ENCODE measurements at places on chromosomes 12 and 14.

GRCh38 chr14:60590991-60591414 is 58.3 kb downstream of the SIX1 start:
- peak; percentile 50 for DNase-seq

DNA sequence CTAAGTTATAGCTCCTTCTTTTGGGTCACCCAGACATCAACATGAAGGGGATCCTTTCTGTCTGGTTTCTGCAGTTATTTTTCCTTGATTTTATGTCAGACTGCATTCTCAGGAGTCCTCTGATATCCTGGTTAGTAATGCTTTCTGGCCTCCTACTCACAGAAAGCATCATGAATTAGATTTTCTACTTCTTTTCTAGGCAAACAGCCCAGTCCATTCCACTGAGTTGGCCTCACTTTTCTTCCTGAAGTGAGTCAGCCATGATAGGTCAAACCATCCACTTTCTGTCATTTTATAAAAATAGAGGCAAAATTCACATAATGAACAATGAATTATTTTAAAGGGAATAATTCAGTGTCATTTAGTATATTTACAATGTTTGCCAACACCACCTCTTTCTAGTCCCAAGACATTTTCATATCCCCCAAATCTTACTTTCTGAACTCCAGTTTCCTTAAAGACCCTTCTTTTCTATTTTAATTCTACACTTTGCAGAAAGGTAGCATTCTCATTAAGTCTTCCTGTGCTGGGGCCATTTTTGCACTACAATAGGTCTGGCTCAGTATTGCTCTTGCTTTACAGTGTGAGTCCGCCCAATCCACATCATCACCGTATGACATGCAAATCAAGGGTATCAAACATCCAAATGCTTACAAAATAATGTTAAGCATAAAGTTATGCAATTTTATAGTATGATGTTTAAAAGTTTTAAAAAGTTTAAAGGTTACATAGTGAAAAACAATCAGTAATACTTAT is 95.1 kb downstream of the UNC79 start:
- DNase-seq = peak; percentile 2

GRCh38 chr12:122807651-122808050 is 27.6 kb upstream of the HIP1R start:
- DNase-seq = no peak

DNA sequence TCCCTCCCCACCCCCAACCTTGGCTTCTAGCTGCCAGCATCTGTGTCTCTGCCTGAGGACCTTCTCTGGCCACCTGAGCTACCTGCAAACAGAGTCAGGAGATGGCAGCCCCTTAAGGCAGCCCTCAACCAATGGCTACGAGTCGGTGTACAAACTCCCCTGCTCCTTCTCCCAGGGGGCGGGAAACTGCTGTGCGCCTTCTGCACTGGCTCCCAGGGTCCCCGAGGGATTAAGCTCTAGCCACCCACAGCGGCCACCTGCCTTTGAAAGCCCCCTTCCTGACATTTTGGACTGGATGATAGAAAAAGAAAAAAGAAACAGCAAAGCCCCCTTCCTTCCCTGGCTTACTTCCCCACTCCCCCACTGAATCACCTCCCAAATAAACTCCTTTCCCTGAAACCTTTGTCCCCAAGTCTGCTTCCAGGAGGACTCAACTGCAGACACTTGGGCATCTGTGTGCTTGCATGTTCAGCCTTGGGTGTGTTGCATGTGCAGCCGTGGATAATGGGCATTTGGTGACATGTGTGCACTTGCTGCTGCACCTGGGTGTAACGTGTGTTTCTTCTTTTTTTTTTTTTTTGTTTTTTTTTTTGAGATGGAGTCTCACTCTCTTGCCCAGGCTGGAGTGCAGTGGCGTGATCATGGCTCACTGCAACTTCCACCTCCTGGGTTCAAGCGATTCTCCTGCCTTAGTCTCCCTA is 6.0 kb downstream of the SDS start:
- DNase-seq = no peak

DNA sequence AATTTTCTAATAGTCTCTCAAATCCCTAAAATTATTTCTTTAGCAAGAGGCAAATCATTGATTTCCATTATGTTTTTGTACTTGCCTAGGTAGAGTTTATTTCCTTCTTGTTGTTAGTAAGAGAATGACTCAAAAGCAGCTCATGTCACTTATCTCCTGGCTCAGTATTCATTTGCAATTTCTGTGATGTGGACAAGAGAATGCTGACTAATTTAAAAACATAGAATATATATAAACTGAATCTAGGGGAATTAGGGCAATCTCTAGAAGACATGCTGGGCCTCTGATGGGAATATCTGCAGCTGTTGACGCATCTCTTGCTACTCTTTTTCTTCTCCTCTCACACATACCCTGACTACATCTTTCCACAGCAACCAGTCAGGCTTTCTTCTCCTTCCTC is 130.8 kb upstream of the PRKD1 start:
- DNase-seq = no peak

DNA sequence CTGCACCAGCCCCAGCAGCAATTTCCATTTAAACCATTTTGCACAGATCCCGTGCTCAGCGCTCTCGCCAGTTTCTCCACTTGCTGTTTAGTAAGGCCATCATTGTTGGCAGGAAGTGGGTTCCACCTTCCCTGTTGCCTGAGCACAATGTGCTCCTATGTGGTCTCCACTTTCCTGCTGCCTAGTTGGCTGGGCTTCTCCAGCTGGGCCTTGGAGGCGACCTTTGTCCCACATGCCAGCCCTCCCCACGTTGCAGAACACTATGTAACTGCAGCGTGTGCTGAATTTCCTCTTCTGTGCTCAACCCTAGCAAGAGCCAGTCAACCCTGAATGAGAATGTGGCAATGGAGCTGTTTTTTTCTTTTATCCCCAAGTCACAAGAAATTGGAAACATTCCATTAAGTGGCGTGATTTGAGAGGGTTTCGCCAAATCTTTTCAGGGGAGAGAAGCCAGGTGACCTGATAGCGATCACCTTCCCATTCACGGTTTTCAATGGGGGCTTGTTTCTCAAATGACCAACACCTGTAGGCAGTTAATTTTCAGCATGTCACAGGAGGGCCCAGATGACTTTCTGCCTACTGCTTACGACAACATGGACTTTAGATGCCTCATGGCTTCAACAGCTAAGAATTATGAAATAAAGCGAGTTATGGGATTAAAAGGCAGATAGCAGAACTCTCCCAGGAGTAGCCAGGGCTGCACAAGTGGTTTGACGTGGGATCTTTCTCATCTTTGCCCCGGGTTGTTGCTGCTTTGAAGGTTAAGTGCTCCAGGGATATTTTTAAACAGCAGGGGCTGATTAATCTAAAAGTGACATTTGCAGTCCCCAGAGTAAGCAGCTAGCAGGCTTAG is at the start of gene ACACB:
Gene ACACB, plus strand, starts transcription at position 830 of the 853 bp plus-strand sequence. CDS start 22,819 bp downstream, outside the sequence.
- no peak for DNase-seq

- no peak for DNase-seq
Measured at GRCh38 chr12:60399064-60399463, 803.2 kb downstream of the SLC16A7 start.

GRCh38 chr12:87883806-87884205 is 145.4 kb downstream of the C12orf50 start:
- DNase-seq = no peak

DNA sequence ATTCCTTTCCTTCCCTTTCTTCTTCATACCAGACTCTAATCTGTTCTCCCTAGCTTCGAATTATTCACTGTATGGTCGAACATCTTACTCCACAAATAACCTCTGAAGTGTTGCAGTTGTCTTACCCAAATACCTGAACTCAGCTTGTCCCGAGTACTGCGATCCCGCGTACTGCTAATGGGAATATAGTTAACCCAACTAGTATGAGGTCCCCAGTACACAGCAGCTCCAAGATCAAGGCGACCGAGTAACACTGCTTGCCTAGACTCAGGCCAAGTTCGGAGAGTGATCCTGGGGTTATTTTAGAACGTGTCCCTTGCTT is 462 bp upstream of the ETNK1 start:
- no peak for DNase-seq

DNA sequence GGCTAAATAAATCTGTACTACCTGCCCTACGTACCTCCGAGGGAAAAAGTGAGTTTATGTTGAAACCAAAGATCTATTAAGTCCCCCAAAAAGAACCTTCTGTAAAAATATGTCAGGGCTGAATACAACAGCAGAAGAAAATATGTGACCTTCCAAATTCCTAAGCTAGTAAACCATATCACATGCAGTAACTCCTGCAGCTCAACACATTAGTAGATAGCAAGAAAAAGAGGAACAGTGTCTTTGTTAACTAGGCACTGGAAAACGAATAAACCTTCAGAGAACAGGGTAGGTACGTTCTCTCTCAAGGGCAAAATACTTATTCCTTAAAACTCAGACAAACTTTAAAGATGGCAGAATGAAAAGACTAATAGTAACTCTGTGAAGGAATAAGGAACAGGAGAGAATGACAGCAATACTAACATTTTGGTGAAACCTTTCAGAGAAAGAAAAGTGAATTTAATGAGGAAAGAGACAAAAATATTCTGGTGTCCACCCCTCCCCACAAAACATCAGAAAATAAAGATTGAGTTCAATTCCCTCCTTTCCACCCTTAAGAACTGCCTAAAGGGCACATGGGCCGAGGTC is 18.0 kb downstream of the CBX5 start:
- DNase-seq = no peak

GRCh38 chr12:95551305-95551704 is at the start of gene USP44:
USP44 (minus strand) TSS chr12:95551476; CDS start chr12:95534256, 17,220 bp downstream.
- DNase-seq = no peak

DNA sequence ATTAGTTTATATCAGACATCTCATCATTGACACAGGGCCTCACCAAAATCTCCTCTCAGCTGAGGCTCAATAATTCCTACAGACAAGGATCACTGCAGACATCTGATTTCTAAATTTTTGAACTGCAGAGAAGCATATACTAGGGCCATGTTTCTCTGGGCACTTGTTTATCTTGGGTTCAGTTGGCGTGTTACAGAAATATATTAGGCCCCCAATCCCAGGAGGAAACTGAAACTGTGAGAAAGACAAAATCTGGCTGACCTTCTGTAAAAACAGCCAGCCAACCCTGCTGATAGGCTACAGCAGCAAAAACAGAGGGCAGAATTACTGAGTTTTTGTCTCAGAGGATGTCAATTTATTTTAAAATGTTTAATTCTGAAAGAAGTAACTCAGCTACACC is 634.6 kb downstream of the ETNK1 start:
- no peak for DNase-seq

DNA sequence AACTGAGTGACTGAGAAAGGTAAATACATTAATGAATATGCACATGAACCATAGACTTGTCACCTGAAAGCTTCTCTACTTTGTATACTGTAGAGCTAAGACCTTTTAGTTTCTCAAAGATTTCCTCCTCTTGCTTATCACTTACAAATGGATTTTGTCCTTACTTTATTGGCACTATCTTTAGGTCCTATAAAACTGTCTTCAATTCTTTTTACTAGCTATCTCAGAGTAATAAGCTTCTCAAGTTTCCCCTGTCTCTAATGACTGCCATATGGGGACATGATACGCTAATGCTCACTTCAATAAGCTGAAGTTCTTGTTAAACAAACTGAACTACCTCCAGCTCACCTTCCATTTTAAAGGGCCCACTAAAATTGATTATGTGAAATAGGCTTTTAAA is 468.2 kb upstream of the CCDC196 start:
- no peak for DNase-seq

GRCh38 chr14:84581041-84581440 is 948.9 kb upstream of the FLRT2 start:
- DNase-seq = no peak

DNA sequence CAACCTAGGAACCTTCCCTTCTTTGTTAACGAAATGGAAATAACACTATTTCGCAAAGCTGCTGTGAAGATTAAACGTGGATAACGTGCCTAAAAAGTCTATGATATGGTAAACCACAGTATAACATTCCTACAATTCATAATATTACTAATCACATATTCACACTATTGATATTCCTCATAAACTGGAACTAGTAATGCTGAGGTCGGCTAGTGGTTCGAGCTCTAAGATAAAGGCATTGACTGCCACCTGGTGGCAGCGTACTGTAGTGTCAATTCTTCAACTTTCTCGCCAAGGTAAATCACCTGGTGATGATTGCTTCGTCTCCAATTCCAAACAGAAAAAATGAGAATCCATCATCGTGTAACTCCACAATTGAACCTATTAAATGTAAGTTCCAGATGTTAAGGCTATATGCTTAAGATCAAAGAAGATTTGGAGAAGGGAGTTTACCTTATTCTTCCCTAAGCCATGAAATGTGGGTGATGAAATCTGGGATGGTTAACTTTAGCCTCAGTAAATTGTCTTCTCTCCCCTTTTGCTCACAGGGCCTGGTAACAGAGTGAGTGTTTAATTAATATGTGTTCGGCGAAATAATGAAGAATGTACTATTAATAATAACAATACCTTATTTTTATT is 197.5 kb upstream of the TMEM132C start:
- DNase-seq = peak; percentile 46

GRCh38 chr14:27256805-27257204 is 659.0 kb upstream of the NOVA1 start:
- no peak for DNase-seq

DNA sequence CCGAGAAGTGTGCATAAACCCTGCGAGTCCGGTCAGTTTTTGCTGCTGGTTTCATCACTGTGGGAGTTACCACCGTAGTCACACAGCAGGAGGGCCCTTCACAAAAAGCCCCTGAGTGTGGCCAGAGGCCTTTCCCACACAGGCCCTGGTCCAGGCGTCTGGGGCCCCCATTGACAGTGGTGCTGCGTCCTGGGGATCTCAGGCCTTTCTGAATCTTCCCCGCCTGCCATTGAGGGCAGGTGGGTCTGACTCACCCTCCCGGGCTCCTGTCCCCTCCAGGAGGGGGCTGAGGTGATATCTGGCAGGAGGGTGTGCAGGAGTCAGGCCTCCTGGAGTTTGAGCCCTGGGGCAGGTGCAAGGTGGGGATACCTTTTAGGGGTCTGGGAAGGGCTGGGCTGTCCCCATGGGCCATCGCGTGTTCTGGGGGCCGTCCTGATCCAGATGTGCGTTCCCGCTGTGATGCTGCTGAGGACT is 358.5 kb downstream of the TMEM121 start:
- no peak for DNase-seq

GRCh38 chr14:80959496-80959895 is 4.1 kb downstream of the TSHR start:
- DNase-seq = no peak

GRCh38 chr12:2583642-2584401 is 210.9 kb upstream of the FKBP4 start:
- DNase-seq = no peak

GRCh38 chr12:10562306-10562933 is 51.0 kb downstream of the MAGOHB start:
- DNase-seq = no peak

GRCh38 chr14:104734051-104734587 is 10.1 kb downstream of the ADSS1 start:
- DNase-seq = no peak

DNA sequence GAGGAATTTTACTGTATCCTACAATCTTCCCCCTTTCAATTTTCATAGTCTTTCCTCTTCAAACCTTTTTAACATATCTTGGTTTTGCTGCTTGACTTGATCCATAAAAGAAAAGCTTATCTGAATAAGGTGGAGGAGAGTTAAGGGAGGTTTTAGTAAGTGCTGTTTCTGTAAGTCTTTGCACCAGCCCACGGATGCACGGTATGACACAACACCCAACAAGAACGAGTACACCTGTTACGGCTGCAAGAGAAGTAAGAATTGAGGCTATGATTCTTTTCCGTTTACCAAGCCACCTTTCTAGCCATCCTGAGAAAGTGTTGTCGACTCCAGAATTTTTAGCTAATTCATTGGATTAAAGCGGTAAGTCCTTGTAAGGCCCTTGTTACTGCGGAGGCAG is 26.1 kb upstream of the CPNE8 start:
- DNase-seq = no peak

- DNase-seq = no peak
Measured at GRCh38 chr12:19633641-19634040, 194.3 kb downstream of the AEBP2 start.

GRCh38 chr12:46361667-46362034 is 10.9 kb downstream of the SLC38A2 start:
- no peak for DNase-seq

Measured in AG04449 (cell line).